ENCODE measurements at places on chromosomes 16 and 17.
A peak's percentile ranks its signal among the peaks of the same experiment; 100 is the strongest.

- DNase-seq = peak; percentile 65
These were observed 9.0 kb upstream of the CDH5 start for GRCh38 chr16:66357523-66357928.

GRCh38 chr16:49324703-49325102 lies 43.1 kb upstream of the CBLN1 start:
- no peak for DNase-seq

DNA sequence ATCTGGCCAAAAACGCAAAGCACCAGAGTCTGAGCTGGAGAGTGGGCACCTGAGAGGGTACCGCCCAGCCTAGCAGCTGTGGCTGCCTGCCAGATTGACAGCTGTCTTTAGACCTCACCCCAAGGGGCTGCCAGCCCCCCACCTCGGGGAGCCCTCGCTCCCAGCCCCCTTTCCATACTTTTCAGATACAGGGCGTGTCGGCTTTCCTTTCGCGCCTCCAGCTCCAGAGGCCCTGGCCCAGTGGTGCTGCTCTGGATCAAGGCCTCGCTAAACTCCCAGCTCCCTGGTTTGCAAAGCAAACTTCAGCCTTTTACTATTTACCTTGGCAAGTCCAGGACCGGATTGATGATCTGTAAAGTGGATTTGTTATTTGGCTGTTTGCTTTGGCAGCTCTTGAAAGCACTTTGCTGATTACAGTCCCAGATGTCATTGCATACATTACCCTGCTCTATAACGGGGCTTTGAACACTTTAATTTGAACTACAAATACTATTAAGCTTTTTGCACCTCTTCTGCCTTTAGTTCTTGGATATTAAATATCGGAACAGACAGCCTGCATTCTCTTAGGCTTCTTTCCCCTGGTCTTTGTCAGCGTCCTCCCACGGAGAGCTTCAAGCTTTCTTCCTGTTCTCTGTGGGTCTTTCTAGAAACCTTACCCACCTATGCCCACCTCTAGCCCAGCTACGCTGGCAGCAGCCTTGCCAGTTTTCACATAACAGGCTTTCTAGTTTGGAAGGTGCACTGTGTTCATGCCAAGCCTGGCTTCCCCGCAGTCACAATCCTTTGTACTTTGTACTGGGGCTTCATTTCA lies 63.6 kb upstream of the TBX2 start:
- DNase-seq = peak; percentile 94

DNA sequence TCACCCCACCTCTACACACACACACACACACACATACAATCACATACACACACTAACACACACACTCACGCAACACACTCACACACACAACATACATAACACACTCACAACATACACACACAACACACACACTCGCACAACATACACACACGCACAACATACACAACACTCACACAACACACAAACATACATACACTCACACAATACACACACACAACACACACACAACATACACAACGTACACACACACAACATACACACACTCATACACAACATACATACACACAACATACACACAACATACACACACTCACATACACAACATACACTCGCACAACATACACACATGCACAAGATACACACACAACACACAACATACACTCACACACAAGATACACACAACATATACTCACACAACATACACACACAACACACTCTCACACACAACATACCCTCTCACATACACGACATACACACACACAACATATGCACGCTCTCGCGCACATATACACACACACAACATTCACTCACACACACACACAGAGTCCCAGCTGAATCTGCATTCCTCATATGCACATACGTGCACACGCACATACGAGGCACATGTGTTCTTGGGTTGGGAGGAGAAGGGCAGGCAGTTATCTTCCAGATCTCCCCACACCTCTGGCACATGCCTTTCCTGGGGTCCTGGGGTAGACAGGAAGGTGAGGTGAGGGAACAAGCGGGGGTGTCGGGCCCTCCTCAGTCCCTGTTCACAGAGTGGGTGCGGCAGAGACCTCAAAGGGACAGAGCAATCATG lies 1.1 kb downstream of the ASGR2 start:
- no peak for DNase-seq

DNA sequence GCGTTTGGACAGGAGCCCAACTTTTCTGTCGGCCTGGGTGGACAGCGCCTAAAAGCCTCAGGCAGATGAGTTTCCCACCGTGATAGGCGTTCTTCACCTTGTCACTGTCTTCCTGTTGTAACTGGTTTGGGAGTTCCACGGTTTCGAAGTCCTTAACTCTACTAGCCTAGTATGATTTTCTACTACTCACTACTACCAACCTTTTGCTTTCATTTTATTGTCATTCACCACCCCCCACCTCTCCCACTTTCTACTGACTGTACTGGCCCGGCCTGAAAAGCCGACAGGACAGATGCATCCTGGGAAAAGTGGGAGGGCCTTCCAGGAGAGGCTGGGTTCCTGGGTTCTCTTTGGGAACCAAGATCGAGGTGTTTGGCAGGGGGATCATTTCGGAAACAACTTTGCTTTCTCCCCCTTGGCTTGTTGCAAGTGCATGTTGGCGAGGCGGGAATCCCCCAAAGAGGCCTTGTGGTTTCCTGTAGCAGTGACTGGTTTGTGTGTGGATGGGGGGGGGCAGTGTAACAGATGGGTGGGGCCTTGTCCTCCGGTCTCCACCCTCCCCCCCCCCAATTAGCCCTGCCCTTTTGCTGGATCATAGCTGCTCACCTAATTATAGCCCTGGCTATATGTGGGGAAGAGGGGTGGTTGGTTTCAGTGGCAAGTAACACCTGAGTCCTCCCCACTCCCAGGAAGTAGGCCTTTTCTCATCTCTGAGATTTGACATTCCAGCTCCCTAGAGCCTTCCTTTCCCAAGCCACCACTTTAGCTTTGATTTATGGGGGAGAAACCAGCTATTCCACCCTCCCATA lies 1.4 kb downstream of the EIF5A start:
- DNase-seq = peak; percentile 62

- DNase-seq = peak; percentile 59
These were observed 11.4 kb downstream of the DYNC1LI2 start for GRCh38 chr16:66740010-66740409.

- DNase-seq = no peak
These were observed 20.8 kb downstream of the C16orf74 start for GRCh38 chr16:85730186-85730465.

- DNase-seq = no peak
These were observed 63.4 kb upstream of the TANC2 start for GRCh38 chr17:62902531-62903220.

GRCh38 chr17:27319541-27320221 lies 25.8 kb downstream of the WSB1 start:
- DNase-seq = peak; percentile 98

DNA sequence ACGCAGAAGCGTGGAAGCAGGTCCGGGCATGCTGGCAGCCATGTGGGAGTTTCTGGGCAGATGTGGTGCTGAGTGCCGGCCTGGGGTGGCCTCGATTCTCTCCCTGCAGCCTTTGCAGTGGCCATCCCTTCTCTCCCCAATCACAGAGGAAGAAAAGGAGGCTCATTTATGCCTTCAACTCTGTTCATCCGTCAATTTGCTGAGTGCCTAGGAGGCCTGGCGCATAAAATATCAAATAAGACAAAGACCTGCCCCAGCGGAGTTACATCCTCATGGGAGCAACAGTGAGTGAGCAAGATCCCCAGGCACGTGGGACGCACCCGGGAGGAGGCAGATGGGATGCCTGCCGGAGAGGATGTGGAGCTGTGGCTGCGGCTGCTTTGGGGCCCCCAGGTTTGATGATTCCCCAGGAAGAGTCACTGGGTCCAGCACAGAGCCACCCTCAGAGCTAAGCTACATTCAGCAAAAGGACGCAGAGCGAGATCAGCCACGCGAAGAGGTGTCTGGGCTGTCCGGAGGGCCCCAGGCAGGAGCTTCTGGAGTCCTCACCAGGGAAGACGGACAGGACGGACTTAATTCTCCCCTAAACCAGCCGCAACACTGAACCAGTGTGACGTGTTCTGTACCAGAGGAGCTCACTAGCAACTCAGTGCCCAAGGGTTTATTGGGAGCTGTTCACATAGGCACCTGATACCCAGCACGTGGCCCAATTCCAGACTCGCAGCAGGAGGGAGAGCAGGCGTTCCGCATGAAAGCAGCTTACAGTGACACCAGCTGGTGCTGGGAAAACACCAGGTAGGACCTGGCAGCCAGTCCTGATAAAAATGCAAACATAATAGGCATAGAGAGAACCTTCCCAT lies 11.3 kb downstream of the CA5A start:
- DNase-seq = peak; percentile 90

All from NCI-H1694 treated with DMSO at 0.1 percent for 48 hours (cell line).